ENCODE measurements at places on chromosomes 4 and X.

GRCh38 chr4:73259571-73260090, 1.0 kb upstream of the ANKRD17 start:
- no peak for DNase-seq

- no peak for DNase-seq
These were observed 641.5 kb downstream of the GABRG1 start for GRCh38 chr4:45482346-45482745.

DNA sequence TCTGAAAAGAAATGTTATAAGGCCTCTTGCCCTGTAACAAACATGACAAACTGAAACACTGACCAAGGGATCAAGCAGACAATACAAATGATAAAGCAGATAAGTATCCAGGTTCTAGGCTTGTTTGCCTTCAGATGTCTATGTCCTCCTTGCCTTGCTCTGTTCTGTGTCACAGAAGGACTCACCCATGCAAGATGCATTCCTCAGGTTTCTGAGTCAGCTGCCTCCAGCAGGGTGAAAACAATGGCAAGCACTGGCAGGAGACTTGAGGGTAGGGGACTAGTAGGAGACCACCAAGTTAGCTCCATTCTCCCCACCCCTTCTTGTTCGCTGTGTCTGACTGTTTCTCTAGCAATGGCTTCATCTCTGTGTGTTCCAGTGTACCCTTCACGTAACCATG, 76.6 kb upstream of the CXXC4 start:
- no peak for DNase-seq

- DNase-seq, result peak; percentile 4
These were observed 429 bp downstream of the NOCT start for GRCh38 chr4:139015948-139016471.

DNA sequence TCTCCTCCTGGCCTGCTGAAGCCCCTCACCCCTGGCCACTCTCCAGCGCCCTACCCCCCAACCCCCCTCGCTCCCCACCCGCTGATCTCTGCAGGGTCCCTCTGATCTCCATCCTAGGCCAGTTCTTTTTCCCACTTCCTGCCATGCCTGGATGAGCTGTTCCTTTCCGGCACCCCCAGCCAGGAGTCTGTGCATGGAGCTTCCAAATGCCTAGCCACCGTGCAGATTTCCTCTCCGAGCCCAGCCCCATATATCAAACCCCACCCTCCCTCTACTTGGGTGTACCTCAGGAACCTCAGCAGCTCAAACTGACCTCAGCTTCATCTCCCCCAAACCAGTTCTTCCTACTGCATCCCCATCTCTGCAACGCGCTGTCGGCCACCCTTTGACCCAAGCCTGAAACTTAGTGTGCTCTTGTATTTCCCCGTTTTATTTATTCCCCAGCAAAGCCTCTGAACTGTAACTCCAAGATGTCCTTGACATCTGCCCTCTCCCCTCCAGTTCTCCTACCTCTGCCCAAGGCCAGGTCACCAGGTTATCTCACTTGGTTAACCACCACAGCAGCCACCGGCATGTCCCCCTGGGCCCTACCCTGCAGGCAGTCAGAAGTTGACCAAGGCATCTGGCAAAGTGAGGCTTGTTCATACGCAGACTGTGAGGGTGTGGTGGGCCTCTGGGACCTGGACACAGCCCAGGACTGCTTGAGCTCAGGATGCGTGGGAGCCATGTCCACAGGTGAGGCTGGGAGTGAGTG, 194.9 kb upstream of the PSAPL1 start:
- DNase-seq, result no peak

DNA sequence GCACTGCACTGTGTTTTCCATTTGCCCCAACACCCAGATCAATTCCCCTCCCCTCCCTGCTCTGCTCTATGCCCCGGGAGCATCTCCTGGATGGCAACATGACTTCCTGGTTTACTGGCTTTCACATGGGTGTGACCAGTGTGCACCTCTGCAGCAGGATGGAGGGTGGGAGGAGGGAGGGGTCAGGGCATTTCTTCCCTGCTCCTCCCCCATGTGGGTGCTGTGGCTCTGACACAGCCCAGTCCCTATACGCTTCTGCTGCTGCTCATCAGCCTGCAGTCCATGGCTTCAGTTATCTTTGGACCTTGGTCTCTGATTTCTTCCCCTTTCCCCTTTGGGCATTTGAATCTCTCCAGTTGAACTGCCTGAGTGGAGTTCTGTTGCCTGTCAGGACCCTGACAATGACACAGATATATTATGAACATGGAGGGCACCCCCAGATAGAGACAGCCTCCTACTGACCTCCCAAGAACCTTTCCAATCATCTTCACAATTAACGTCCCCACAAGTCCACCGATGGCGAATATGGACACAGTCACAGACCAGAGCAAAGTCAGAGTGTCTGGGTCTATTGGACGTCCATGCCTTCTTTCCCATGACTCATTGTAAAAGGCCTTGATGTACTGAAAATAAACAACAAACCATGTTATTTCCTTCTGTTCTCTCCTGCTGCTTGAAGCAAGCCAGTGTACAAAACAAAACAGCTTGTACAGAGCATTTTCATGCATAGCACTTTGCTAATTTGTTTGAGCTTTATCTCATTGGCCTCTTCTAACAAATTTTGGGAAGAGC, 24.8 kb downstream of the SLC2A9 start:
- no peak for DNase-seq

GRCh38 chr4:173318648-173319211, 15.4 kb downstream of the HMGB2 start:
- no peak for DNase-seq

GRCh38 chr4:76674983-76675382, 223.0 kb downstream of the SOWAHB start:
- DNase-seq, result no peak

GRCh38 chrX:100829730-100830129, 9.5 kb downstream of the CSTF2 start:
- DNase-seq, result no peak

- no peak for DNase-seq
These were observed 27.9 kb upstream of the MAP3K15 start for GRCh38 chrX:19543020-19543715.

GRCh38 chr4:169540774-169541173, 71.6 kb downstream of the NEK1 start:
- DNase-seq, result no peak

Measured in urothelium cell line (cell line).